ENCODE measurements at places on chromosomes 3 and 15.

GRCh38 chr3:188125076-188125475 lies 28.9 kb upstream of the LPP start:
- DNase-seq = no peak

DNA sequence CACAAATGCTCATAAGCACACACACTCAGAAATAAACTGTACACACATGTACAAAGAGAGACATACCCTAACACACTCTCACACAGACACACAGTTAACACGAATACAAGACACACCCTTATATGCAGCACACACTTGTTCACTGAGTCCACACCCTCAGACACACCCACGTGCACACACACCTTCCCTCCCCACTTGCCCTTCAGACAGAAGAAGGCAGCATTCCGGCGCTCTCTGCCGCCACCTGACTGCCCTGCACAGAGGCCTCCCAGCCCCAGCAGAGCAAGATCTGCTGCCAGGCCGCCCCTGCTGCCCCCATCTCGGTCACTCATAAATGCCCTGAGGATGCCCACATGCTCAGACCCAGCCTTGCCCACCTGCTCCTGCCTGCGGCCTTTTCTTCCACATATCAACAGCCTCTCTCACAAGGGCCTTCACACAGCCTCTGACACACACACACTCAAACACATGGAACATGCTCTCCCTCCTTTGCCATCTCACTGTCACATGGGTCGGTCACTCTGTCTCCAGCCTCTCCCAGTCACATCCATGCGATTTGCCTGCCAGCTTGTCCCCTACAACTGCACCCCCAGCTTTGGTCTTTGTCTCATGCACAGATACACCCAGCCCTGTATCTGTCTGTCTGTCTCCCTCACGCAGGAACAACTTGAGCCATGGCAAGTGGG lies 71.1 kb downstream of the EPHB3 start:
- no peak for DNase-seq

DNA sequence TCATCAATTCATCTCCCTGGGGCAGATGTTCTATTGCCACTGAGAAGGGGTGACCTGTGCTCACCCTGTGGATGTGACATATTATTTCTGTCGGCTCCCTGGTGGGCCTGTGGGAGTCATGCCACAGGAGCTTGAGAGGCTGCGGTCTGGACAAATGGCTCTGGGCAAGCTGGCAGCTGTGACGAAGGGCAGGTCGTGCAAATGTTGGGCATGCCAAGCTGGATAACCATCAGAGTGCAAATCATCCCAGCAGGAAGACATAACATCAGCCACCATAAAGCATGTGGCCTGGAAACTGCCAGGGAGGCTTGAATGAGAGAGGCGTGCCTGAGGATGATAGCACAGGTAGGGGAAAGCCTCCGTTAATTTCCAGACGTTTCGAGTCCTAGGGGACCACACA lies 45.3 kb upstream of the FAM3D start:
- DNase-seq = no peak

- no peak for DNase-seq
Measured at GRCh38 chr15:75925440-75925839, 21.8 kb downstream of the FBXO22 start.

DNA sequence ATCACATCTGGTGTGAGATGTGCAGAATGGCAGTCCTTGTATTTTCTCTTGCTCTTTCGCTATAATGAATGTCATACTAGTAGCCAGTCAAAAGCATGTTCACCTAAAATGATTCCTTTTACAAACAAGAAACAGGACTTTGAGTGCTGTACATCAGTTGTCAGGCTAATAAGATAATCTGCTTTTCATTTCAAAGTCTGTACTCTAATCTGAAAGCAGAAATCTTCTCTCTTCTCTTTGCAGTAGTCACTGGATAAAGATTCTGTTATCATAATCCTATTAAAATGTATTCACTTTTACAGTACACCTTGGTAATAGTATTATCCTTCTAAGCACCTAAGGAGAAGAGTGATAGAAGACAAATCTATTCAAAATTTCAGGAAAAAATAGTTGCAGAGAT lies 300.1 kb downstream of the MFSD1 start:
- no peak for DNase-seq

- no peak for DNase-seq
Measured at GRCh38 chr15:39919411-39919747, 687 bp downstream of the GPR176 start.

All from stimulated activated CD4-positive, alpha-beta T cell treated with anti-CD3 and anti-CD28 coated beads, TNF-alpha, amount 100 ng/mL, for 48 hours (primary cell).